ENCODE measurements at places on chromosomes 7 and 10.

DNA sequence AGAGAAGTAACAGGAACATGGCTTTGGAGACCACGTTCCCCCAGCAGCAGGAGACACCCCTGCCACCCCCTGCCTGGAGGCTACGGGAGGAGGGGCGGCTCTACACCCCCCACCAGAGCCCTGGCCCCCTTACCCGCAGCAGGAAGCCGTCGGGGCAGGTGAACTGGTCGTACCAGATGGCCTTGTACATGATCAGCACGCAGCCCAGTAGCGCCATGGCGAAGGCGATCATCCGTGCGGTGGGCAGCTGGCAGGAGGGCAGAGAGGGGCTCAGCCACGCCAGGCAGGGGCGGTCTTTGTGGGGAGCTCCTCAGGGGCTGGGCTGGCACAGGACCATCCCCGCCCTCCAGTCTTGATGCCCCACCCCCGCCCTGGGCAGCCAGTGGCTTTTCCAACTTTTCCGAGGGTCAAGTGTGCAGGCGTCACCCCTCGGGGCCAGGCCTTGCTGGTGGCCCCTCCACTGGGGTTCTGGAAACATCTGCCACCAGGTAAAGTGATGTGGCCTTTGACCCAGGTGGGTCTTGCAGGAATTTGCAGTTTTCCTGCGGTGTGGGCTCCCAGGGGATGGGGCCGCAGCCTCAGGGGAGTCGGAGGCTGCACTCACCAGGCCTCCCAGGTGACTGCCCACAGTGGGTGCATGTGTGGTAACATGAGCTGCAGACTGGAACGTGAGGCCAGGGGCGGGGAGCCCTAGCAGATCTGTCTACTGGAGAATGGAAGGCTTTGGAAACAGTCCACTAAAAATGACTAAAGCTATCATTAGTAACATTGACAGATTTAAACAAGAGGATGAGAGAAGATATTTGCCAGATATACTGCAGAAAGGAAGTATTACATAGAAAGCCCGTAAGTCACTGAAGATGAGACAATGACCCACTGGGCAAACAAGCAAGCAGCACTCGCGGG, 9.7 kb downstream of the CALY start:
- no peak for DNase-seq

GRCh38 chr7:10708447-10708846, 265.2 kb upstream of the PHF14 start:
- no peak for DNase-seq

DNA sequence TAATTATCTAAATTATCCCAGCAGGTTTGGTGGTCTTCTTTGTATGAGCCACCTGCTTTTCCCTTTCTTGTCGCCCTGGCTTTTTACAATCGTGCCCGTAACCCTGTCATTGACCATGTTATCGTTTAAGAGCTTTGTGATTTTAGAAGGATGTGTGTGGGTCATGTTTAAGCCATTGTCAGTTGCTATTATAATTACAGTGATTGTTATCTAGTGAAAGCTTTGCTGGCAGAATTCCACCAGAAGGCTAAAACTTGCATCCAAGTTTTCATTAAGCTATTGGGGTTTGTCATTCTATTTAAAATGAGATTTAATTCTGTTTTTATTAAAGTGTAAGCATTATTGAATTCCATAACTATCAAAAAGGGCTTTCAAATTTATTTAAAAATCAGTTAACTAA, 354.2 kb upstream of the TMEM229A start:
- no peak for DNase-seq

DNA sequence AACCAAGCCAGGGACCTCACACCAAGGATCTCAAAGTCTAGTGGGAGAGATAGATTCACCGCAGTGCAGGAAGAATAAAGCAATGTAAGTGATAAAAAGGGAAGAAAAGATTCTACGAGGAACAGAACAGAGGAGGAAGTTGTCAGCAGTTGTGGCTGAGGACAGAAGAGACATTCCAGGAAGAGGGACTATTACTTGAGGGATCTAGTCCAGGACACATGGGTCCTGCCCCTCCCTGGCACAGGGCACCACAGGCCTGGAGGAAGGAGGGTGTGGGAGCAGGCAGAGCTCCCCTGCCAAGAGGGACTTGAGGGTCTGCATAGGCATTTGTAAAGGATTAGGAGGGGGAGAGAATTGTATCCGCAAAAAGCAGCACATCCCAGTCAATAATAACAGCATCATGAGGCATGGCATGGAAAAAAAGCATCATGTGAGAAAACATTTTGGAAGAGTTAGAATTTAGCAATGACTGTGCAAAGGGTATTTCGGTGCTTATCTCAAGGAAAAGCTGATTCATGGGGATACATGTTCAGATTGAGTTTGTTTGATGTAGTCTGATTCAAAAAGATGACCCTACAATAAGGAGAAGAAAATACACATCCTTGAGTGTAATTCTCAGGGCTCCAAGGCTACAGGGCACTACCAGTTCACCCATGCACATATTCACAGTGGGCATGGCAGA, 12.7 kb downstream of the C10orf71 start:
- DNase-seq, result no peak

DNA sequence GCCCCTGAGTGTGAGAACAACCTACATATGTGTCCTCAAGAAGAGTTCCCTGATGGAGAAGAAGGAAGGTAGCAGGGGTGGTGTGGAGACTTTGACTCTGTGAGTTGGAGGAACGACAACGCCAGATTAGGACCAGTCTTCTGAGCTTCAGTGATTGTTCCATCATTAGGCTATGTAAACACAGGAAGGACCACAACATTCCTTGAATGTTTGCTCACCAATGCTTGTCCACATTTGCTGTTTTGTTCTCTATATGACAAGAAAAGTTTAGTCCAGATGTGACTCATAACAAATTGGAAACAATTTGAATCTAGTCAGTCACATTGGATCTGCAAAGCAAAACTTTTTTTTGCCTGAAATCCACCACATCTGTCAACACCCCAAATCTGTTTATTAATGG, 62.7 kb downstream of the ENTPD1 start:
- no peak for DNase-seq

DNA sequence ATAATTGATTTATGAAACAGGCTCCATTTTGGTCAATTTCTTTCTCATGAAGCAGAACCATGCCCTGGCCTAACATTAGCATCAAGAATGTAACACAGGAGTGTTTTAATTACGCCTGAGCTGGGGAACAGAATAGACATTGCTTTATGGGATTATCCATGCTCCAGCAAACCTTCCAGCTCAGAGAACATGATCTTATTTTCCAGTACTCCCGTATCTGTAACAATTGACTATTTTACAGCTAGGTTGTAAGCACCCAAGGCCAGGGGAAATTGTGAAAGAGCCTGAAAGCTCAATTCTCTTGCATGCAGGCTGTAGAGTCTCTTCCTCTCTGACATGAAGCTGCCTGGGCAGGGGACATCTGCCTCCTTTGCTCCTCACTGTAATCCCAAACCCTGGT, 30.8 kb upstream of the CRYGN start:
- DNase-seq, result no peak

- DNase-seq, result no peak
Measured at GRCh38 chr10:23294638-23295247, 49.9 kb downstream of the C10orf67 start.

GRCh38 chr7:65411249-65411648, 37.6 kb downstream of the ZNF92 start:
- no peak for DNase-seq

DNA sequence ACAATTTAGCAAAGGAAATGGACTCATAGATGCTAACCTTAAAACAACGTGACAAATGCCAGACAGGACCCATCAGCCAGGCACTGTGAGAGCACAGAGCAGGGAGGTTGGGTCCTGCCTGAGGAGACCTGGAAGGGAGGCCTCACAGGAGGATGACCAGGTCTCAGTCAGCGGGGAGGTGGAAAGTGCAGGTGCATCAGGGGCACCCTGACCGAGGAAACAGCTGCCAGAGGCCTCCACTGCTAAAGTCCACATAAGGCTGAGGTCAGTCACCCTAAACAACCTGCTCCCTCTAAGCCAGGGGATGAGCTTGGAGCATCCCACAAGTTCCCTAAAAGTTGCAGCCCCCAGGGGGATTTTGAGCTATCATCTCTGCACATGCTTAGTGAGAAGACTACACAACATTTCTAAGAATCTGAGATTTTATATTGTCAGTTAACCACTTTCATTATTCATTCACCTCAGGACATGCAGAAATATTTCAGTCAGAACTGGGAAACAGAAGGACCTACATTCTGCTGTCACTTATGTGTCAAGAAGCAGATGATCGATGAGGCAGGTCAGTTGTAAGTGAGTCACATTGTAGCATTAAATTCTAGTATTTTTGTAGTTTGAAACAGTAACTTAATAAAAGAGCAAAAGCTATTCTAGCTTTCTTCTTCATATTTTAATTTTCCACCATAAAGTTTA, 157.6 kb upstream of the LANCL2 start:
- no peak for DNase-seq

- no peak for DNase-seq
Measured at GRCh38 chr10:77391605-77392235, 245.9 kb downstream of the KCNMA1 start.

GRCh38 chr10:130206216-130206737, 70.1 kb downstream of the GLRX3 start:
- no peak for DNase-seq
